ENCODE measurements at places on chromosomes 5 and 9. TPM values are rescaled to one million over a fixed set of nuclear protein-coding genes. Genes with fewer than 3 reads are reported as not detected.

ITGA2 gene
- 2.0 TPM for total RNA-seq

BTNL3 gene
- total RNA-seq = not detected

SPINK4 gene
- not detected for total RNA-seq

ADAMTSL2 gene
- 0.17 TPM for total RNA-seq

LRSAM1 gene
- 25.5 TPM for total RNA-seq

OR13J1 gene
- not detected for total RNA-seq

DNA sequence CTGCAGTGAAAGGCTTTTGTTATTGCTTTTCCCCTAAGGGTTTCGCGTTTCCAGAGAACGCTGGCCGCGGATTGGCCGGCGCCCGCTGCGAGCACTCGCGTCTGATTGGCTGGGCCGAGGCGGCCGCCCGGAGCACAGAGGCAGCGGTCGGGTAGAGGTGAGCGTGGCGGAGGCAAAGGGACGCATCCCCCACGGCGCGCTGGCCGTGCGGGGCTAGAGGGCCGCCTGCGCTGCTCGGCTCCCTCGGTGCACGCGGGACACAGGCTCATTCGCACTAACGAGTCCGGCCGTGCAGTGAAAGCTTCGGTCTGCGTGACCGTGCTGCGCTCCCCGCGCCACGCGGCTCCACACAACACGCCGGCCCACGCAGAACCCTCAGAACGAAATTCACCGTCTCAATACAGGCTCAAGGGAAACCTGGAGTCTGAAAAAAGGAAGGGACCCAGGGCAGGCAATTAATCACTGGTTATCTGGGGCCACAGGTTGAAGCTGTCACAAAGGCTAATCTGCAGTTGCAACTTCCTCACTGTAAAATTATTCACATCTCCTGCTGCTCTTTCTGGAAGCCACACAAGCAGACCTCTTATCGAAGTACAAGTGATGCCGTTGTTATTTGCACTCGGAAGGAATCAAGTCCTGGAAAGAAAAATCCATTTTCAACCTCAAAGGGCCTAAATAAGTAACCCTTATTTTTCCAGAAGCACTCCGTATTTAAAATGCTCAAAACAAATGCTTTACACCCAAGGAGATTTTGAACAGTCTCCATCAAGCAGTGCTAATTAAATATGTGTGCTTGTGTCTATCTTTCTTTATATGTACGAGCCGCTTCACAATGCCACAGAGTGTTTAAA is 94.6 kb downstream of the ZNF608 start:
- DNase-seq = peak; percentile 51

DNA sequence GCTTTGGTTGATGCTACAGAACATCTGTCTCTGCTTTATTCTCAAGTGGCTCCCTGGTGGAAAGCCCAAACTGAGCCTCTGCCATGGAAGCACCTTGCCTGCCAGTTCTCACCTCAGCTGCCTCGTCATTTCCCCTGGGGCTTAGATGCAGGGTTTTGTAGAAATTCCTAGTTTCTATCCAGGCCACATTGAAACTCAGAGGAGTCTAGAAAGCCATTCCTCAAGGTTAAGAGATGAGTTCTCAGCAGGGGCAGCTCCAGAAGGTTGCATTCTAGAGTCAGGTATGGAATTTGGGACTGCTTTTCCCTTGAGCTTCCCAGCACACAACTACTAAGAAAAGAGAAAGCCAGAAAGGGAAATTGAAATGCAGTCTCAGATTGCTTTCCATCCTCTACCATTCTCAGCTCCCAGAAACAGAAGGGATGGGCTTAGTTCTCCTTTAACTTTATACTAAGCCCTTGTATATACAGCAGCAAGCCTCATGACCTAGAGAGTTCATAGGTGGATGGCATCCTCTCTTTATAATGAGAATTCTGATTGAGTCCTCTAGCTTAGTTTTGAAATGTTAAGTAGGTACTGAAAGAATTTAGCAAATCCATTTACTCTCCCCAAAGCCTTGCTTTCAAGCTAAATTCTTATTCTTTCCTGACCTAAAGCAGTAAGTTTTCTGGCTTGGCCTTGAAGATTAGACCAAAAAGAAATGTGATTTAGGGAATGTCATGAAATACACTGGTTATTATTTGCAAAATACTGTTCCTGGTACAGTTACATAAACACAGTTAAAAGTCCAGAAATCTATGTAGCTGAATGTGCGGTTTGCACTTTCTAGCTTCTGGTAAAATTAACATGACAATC is 66.0 kb upstream of the MEF2C start:
- DNase-seq = no peak

DNA sequence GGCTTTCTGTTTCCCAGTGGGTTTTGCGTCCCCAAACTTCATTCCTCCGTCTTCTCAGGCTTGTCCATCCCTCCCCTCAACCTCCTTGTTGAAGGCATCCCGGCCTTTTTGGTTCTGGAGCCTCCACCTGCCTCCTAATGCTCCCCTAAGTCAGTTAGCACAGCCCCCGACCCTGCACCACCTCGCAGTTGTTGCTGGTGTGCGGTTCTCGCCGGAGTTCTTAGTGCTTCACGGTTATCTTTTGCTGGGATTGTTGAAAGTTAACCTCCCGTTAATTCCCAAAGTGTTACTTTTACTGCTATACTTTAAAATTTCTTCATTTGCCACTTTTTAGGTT is 447 bp downstream of the UBLCP1 start:
- no peak for DNase-seq

- DNase-seq = no peak
Observed at GRCh38 chr5:140996060-140996459, 29.8 kb downstream of the PCDHAC2 start.

DNA sequence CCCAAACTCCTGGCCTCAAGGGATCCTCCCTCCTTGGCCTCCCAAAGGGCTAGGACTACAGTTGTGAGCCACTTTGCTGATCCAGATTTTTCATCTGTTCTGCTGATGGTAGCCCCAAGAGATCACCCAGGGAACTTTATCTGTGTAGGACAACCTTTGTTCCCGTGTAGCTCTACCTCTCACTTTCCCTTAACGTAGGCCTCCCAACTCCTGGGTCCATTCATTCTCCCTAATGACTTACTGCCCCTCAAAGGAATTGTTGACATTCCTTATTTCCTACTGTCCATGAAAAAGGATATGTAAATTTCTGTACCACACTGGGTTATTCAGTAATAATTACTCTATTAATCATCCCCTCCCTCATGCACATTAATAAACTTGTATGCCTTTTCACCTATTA is 51.0 kb upstream of the PHF24 start:
- DNase-seq = no peak

- no peak for DNase-seq
Observed at GRCh38 chr5:67013719-67014118, 182.9 kb downstream of the CD180 start.

DNA sequence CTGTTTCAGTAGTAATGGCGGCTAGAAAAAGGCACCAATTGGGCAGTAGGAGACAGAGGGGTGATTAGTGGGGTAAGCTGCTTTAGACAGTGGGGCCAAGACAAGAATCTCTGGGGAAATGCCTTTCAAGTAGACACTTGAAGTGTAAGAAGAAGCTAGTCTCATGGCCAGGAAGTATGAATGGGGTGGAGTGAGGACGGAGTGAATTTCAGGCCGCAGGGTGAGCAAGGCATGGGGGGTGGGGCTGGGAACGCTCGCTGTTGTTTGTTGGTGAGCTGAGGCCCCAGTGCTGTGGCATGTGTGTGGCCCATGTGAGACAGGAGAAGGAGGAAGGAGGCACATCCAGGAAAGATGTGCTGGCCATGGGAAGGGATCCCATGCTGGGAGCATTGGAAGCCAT is 149.2 kb upstream of the NFIL3 start:
- no peak for DNase-seq

GRCh38 chr5:154107756-154108155 is 69.0 kb downstream of the MFAP3 start:
- DNase-seq = no peak

- DNase-seq = no peak
Observed at GRCh38 chr5:68140763-68141162, 74.8 kb upstream of the PIK3R1 start.

GRCh38 chr5:78009937-78010527 is 233.9 kb upstream of the TBCA start:
- no peak for DNase-seq

- no peak for DNase-seq
Observed at GRCh38 chr5:57368010-57368409, 114.6 kb downstream of the ACTBL2 start.

GRCh38 chr5:96775689-96776088 is 32.1 kb downstream of the ERAP1 start:
- DNase-seq = no peak

DNA sequence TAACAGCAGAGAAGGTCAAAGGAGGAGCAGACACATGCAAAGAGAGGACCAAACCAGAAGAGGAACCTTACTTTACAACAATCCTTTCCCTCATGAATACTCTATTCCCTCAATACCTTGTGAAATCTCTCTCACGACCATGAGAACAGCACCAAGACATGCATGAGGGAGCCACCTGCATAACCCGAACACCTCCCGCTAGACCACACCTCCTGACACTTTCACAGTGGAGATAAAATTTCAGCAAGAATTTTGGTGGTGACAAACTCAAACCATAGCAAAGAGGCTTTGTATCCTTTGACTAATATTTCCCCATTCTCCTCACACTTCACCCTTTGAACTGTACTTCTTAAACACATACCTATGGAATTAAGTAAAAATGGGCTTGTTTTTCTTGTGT is 101.7 kb downstream of the RORB start:
- no peak for DNase-seq

- DNase-seq = no peak
Observed at GRCh38 chr5:6408627-6409446, 30.5 kb upstream of the MED10 start.

All from activated naive CD8-positive, alpha-beta T cell treated with anti-CD3 and anti-CD28 coated beads, Interleukin-2, amount 10 ng/mL, durations not matched to agents 7 days and 5 days (primary cell).